ENCODE measurements at places on chromosomes 2 and 18. TPM values are rescaled to one million over a fixed set of nuclear protein-coding genes. Genes with fewer than 3 reads are reported as not detected.

DNA sequence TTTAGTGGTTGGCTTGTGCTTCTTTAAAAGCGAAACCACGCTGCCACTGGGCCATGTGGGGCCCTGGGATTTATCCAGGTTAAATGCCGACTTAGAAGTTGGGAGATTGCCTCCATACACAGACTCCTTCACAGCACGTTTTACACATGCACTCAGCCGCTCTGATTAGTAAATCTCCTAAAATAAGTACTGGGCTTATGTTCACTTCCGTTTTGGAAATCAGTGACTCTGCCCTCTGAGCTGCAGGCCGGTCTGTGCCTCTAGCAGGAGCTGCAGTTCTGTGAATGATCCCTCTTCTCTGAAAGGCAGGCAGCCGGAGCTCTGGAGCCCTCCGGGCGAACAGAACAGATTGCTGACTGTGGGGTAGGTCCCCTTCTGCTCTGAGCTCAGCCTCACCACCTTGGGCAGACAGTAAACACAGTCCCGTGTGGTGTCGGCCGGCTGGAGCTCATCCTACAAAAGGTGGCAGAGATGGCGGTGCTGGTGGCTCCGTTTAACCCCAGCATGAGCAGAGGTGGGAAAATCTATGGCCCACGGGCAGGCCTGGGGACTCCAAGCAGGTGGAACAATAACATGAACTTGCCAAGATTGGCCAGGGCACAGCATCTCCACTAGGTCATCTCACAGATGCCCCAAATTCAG, 9.8 kb upstream of the RAB17 start:
- no peak for DNase-seq

DNA sequence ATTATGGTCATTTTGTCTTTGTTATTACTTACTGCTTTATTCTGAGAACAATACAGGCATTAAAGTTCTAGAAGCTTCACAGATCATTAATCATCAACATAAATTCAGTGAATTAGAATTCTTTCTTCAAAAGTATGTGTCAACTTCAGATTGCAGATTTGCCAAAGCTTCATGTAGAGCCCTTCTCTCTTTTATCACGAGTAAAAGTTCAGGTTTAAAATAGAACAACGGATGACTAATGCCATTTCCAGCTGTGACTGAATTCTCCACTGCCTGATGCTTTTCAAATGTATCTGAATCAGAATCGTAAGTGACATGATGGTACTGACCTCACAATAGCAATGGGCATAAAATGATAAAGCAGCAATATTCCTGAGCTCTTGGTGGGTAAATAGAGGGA, 116.0 kb downstream of the ABCA12 start:
- DNase-seq = no peak

The CLEC4F gene
- 0.13 TPM for total RNA-seq

DNA sequence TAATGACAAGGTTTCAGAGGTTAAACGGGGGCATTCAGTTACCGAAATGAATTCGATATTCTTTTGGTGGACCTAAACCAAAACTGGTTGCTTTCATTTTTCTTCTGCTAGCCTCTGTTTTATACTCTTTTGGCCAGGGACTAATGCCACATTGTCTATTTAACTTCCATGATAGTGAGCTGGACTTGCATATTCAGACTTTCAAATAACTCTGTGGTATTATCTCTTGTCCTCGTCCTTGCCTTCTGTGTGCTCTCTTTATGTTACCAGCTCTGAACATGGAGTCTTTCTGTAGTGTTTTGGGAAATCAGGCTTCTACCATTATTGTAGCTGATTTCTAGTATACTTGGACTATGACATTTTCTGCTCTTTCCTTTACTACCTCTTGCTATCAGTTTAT, 75.1 kb downstream of the CCDC102B start:
- no peak for DNase-seq

The CHST10 gene
- total RNA-seq = 7.8 TPM

DNA sequence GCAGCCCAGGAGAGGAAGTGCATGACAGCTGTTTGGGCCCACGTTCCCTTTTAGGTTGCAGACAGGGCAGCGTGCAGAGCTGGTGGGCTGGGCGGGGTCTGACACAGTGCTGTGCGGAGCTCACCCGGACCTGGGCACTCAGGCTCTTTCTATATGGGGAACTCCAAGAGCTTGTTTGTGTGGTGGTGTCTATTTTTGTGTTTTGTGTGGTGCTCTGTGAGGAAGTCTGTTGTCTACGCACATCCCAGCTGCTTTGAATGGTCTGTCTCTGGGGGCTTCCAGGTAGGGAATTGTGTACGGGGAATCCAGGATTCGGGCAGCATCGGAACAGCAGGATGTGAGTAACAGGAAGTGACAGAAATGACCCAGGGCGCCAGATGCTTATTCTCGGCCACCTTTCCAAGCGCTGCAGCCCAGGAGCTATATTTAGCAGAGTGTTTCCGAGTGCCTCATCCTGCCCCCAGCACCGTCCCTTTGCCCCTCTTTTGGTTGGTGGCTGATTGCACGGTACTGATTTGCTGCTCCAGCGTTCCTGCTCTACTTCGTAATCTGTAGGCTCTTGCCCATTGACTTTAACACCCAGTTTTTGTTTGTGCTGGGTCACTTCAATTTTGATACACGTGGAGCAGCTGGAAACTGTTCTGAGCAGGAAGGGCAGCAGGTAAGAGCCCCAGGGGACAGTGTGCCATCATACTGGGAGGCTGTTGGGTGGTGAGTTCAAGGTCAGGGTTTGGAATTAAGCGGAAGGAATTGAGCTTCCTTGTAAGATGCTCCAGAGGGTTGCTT, 64.7 kb downstream of the DGKD start:
- DNase-seq = peak; percentile 87

DNA sequence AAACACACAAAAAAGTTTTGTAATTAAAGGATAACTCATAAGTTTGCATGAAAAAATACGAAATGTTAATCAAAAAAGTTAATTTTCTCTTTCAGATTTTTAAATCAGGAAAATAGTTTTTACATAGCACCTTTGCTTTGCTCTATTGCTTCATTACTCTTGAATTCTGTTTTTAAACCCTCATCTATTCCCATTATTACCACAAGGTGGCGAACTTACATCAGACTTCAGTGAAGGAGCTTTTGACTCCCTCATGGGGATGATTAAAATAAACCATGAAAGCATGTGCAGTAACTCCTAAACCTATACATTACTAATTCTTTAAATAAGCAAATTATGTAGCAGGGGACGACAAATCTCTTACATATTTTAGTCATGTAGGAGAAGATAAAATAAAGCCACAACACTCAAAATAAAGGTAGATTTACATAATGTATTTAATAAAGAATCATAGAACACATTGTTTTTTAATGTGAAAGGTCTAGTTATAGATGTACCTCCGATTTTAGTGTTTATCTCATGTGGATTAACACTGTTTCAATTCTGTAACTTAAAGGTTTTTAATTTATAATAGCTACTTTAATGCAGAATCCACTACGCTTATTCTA, 105.2 kb downstream of the NETO1 start:
- no peak for DNase-seq

GRCh38 chr2:120854766-120855530, 119.3 kb downstream of the GLI2 start:
- peak; percentile 69 for DNase-seq

DNA sequence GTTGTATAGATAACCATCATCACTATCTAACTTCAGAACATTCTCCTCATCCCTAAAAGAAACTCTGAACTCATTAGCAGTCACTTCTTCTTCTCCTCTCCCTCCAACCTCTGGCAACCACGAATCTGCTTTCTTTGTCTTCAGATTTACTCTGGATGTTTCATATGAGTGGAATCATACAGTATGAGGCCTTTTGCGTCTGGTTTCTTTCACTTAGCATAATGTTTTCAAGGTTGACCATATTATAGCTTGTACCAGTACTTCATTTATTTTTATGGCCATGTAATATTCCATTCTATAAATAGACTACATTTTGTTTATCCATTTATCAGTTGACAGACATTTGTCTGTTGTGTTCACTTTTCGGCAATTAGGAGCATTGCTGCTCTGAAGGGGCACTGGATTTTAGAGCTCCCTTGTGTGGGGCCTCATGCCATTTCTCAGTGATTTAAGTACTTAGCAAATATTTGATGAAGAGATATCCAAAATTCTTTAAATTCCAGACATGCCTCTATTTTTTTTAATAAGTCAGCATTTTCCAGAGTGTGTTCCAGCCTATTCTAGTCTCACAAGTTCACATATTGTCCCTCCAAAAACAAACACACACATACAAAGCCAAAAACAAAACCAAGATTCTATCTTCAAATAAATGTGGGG, 22.5 kb upstream of the MAP3K20 start:
- no peak for DNase-seq

GRCh38 chr2:85255456-85255812, 72.4 kb downstream of the TGOLN2 start:
- DNase-seq = no peak

DNA sequence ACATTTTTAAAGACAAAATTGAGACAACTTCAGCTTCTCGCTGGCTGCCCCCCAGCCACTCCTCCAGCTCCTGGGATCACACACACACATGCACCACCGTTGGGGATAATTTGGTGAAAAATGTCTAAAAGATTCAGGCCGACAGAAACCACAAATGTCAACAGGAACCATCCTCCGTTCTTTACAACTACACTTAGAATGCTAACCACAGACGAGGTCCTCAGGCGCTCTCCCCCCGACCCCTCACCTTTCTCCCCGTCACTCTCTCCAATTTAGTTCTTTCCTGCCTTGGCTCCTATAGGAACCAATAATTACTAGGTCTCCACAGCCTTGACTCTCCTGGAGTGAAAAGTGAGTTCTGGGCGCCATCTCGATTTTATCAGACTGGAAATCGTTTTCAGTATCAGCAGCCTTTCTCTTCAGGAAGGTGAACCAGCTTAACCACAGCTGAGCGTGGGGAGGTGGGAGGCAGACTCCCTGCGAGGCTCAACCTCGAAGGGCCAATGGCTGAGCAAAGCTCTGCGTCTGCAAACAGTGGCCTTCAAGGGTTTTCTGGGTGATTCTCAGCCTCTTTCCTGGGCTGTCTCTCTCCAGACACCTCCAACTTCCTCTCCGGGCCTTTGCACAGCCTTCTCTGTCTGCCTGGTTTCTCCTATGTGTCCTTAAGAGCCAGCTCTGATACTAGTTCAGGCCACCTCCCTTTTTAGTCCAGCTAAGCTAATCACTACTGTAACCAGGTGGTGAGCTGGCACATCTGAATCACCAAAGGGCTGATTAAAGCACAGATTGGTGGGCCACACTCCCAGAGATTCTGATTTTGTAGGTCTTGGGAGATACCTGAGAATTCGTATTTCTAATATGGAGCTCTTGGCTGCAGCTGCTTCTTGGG, 115.7 kb upstream of the COPS8 start:
- no peak for DNase-seq

GRCh38 chr2:88560619-88561307, 66.5 kb downstream of the EIF2AK3 start:
- no peak for DNase-seq

- no peak for DNase-seq
Measured at GRCh38 chr18:22466608-22467395, 49.1 kb upstream of the CTAGE1 start.

GRCh38 chr2:182117196-182117595, 131.5 kb downstream of the PPP1R1C start:
- DNase-seq = no peak

The GKN2 gene
- total RNA-seq = not detected

- DNase-seq = no peak
Measured at GRCh38 chr2:195830968-195831950, 174.2 kb downstream of the SLC39A10 start.

- no peak for DNase-seq
Measured at GRCh38 chr2:71865391-71865965, 282.2 kb downstream of the CYP26B1 start.

The TOGARAM2 gene
- 0.48 TPM for total RNA-seq

The PIEZO2 gene
- 0.46 TPM for total RNA-seq

GRCh38 chr18:50623694-50624352, 63.9 kb downstream of the MAPK4 start:
- DNase-seq = peak; percentile 24
